ENCODE measurements at places on chromosomes 2 and 18.

- no peak for DNase-seq
These were observed 259.5 kb downstream of the CCDC178 start for GRCh38 chr18:33181016-33181415.

GRCh38 chr2:168920504-168921157 lies 19.5 kb downstream of the G6PC2 start:
- no peak for DNase-seq

DNA sequence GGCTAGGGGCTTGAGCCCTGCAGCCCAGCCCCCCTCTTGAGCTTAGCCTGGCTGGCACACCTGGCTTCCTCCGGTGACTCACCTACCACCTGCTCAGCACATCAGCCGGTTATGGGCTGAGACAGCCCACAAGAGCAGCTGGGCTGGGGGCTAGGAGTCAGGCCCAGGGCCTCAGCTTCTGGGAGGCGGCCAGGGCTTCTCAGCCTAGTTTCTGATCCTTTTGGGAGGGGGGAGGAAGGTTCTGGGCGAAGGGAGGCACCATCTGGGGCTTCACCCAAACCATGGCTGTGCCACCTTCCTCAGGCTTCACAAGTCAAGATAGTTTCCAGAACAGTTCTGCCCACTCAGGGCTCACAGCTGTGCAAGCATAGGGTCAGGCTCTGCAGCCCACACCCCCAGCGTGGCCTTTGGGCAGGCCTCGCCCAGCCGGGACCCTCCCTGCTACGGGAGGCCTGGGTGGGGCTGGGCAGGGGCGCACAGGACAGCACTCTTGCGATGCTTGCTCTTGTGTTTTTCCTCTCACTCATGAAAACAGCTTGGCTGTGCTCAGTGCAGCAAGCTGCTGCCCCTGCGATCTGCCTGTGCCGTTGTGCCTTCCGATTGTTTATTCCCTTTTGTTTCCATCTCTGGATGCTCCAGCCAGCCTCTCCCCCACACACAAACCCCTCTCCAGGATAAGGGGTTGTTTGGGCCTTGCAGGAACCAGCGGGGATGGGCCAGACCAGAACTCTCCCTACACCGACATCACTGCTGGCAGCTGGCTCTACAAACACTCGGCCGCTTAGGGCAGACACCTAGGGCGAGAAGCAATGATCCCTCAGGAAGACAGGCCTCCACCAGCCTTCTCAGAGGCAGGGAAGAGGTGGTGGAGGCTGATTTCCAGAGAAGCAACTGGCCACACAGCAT lies 26.1 kb upstream of the SEMA4C start:
- DNase-seq, result no peak

- no peak for DNase-seq
These were observed 707 bp upstream of the DGUOK start for GRCh38 chr2:73925853-73926492.

GRCh38 chr2:238299803-238300202 lies 11.4 kb upstream of the PER2 start:
- no peak for DNase-seq

DNA sequence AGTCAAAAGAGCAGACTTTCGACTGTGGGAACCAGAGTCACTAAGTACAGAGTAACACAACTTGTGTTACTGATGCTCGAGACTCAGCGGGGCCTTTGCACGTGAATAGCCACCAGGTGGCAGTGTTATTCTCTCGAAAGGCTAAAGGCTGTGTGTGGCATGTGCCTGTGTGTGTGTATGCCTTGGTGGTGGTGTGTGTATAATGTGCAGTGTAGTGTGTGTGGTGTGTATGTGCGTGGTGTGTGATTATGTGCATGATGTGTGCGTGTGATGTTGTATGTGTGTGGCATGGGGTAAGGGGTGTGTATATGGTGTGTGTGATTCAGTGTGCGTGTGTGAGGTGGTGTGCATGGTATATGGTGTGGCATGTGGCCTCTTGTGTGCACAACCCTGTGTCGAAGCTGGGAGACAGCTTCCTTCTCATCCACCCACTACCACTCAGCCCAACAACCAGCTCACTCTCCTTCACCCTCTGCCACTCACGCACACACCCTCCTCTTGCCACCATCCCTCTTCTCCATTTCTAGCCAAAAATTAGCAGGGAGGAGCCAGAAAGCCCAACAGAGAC lies 83.0 kb upstream of the ZNF532 start:
- peak; percentile 84 for DNase-seq

GRCh38 chr2:3094999-3095958 lies 282.3 kb downstream of the EIPR1 start:
- DNase-seq, result no peak

DNA sequence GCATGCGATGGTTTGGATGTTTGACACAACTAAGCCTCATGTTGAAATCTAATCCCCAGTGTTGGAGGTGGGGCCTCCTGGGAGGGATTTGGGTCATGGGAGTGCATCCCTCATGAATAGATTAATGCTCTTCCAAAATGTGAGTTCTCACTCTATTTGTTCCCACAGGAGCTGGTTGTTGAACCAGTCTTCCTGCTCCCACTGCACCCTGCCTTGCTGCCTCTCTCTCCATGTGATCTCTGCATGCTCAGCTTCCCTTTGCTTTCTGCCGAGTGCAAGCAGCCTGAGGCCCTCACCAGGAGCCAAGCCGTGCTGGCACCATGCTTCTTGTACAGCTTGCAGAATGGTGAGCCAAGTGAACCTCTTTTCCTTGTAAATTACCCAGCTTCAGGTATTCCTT lies 206.8 kb downstream of the VAPA start:
- no peak for DNase-seq

All from right forelimb (tissue), 1 donor.